Left ventricle myocardium inferior (tissue), 1 donor: ENCODE measurements at places on chromosomes 11 and 22. TPM values are rescaled to one million over a fixed set of nuclear protein-coding genes. Genes with fewer than 3 reads are reported as not detected.

The FOLH1 gene
- not detected for total RNA-seq

The B3GAT1 gene
- 0.08 TPM for total RNA-seq

The ASCL2 gene
- not detected for total RNA-seq

The GLYATL1 gene
- total RNA-seq = not detected

The TIGD3 gene
- total RNA-seq = 0.44 TPM

The CCDC73 gene
- total RNA-seq = not detected

The APOBEC3B gene
- 0.52 TPM for total RNA-seq

The P2RY2 gene
- total RNA-seq = 19.8 TPM

The MN1 gene
- total RNA-seq = 7.7 TPM

The HTR3A gene
- total RNA-seq = not detected

The EMID1 gene
- 0.74 TPM for total RNA-seq

The KCNQ1 gene
- total RNA-seq = 41.8 TPM
